ENCODE measurements at places on chromosomes 11 and 22.

DNA sequence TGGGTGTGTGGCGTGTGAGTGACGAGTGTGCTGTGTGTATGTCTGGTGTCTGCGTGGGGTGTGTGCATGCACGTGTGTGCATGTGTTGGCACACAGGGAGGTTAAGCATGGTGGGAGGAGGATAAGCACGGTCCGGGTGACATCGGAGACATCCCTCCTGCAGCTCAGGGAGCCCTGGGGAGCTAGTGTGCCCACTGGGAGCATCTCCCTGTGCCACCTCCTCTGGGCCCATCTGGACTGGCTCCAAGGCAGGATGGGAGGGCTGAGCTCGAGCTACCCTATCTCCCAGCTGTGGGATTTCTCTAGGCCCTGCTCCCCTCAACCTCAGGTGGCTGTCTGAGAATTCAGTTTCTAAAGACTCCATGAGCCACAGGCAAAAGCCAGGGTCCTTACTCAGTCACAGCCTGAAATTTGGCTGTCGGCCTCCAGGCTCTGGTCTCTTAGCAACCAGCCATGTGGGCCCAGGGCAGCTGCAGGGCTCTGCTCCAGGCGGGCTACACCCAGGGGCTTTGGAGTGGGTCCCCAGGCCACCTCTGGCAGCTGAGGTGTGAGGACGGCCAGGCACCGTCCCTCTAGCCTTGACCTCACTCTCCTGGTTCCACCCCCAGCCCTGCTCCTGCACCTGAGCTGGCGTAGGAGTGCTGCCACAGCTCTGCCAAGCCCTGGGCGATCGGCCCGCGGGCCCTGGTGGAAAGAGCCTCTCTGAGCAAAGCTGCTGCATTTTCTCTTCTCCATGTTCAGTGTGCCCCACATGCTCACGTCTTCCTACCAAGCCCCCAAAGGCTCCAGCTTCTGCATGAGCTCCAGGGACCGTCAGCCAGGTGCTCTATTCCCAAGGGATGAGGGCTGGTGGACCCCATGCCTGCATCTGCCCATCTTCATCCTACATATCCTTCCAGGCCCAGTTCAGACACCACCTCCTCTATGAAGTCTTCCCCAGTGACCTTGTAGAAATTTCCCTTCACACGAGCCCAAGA, 39.7 kb downstream of the RTL6 start:
- DNase-seq: no peak

DNA sequence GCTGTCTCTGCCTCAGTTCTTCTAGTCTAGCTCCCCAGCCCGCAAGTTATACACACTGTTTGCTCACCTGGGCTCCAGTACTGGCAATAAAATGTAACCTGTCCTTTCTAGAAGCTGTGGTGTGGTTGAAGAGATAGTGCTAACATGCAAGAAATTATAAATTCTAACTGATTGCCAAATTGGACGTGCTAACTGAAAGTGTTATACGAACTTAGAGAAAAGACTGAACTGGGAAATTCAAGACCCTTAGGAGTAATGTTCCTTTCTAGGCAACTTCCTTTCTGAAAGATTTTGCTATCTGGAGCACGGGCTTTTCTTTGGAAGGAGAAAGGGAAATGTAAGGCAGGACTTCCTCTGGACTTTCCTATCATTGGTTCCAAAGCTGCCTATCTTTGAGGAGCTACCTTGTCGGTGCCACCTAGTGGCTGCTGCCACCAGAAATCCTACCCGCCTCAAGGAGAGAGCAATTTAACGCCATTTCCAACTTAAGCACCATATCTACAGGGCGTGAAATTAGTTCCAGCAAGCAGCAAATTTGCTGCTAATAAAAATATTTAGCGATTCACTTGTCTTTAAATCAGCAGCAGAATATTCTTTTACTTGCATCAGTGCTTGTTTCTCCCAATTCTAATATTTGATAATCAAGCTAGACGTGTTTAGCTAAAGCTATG, 12.7 kb upstream of the TMEM218 start:
- DNase-seq: peak; percentile 2

DNA sequence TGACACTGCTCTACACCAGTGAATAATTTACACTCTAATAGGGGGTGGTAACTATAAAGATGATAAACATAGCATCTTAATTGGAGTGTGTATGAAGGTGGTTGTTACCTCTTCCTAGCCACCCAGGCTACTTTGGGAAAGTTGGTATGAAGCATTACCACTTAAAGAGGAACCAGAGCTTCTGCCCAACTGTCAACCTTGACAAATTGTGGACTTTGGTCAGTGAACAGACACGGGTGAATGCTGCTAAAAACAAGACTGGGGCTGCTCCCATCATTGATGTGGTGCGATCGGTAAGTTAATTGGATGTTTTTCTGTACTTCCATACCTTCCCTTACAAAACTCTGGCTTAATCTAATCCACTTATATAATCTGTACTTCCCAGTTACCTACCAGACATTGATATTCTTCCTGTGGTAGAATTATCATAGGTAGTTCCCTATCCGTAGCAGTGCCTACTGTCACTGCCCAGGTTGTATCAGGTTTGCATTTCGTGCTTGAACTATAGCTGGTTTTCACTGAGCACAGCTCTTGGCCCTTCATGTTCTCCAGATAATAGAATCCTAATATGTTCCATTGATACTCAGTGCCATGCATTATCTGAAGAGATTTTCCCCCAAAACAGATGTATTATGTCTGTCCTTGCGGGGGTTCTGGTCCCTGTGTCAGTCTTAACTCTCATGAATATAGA, 2.2 kb downstream of the RPL27A start:
- no peak for DNase-seq

DNA sequence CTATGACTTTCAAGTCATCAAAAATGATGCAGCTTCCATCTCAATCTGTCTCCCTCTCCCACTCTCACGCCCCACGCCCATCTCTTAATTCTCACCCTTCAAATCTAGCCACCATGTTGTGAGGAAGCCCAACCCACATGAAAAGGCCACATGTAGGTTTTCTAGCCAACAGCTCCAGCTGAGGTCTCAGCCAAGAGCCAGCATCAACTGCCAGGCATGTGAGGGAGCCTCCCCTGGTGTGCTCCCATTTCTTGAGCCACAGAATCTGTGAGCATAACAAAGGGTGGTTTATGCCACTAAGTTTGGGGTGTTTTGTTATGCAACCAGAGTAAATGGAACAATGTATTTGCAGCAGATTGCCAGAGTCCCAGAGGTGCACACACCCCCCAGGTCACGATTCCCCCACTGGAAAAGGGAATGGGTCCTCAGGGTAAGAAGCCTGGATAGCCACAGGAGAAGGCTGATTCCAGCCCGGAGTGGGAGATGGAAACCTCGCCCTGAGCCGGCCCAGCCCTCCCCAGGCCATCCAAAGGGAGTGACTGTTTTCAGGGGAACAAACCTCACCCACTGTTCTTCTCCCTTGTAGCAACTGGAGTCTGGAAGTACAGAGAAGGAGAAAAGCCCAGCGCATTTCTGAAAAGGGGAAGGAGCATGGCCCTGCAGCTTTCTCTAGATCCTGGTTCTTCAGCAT, 20.0 kb upstream of the LINC01488 start:
- no peak for DNase-seq

DNA sequence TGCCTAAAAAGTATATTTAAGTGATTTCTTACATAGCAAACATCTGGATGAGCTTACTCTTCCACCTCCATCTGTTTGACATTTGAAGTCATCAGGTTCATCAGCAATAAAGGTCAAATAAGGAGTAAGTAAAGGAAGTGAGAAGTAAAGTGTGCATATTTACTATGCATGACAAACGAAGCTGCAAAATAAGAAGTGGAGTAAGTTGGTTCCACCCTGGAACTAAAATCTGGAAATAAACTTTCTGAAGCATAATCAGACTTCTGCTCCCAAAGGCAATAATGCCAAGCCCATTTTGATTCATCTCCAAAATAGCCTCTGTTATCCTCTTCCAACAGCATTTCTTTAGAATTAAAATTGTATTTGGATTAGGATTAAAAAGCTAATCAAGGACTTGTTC, 8.4 kb upstream of the FIBIN start:
- DNase-seq: no peak

- peak; percentile 73 for DNase-seq
These were observed 171.5 kb downstream of the SBF2 start for GRCh38 chr11:10122326-10123197.

DNA sequence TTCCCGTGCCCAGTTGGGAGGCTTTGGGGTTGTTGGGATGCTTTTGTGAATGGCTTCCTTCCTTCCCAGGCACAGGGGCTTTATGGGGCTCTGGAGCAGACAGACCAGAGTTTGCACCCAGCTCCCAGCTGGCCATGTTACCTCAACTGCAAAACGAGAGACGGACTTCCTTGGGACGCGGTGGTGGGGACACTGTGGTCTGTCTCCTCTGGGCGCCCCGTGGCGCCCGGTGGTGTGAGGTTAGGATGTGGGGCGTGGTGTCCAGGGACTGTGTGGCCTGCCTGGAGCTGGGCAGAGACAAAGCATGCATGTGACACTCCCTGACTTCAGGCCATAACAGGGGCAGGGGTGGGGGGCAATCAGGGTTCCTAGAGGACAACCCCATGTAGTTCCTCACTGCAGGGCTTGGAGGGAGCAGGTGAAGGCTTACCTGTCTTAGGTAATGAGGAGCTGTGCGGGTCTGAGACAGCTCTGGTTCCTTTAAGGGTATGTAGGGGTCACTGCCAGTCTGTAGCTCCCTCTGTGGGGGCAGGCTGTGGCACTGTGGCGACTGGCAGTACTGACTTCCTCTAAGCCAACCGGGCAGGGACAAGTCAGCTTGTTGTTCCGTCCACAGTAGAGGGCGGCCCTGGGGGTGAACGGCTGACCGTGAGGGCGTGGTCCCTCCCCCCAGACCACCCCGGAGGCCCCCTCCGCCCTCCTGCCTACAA, 14.4 kb downstream of the KCNQ1 start:
- DNase-seq: no peak

- DNase-seq: no peak
These were observed 25.7 kb downstream of the OSBP2 start for GRCh38 chr22:30720263-30720837.

GRCh38 chr22:50316114-50317065, 8.9 kb upstream of the PLXNB2 start:
- no peak for DNase-seq

DNA sequence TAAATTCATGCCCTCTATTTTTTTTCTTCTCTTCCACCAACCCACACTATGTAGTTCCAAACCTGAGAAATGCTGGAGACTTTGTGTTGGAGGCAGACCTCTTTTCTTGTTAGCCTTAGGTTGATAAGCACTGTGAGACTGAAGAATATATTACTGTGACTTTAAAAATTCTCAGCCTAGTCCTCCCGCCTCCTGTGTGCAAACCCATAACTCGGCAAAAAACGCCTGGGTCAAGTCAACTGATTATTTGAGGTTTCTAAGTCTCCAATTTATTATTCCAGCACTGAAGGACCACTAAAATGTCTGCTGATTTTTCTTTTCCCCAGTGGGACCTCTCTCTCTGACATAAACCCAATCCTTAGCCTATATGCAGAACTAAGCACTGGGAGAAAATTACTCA, 1946.0 kb upstream of the RAG2 start:
- no peak for DNase-seq

GRCh38 chr22:20793748-20794649, 20.1 kb downstream of the SERPIND1 start:
- no peak for DNase-seq

DNA sequence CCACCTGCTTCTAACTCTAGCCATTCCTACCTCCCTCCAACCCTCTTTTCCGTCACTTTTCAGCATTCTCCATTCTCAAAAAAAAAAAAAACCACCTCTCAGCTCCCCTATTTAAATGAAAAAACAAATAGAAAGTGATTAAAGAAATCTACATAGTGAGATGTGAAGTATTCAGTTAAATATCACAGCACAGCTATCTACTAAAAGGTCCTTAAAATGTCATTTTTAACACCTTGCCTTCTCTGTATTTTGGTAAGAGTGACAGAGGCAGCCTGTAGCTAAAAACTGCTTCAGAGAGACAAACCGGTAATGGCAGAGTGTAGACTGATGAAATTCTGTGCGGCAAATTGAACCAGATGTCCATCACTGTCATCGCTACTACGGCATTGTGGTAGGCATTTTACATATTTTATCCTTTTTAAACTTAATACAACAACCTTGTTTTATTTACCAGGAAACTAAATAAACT, 346 bp upstream of the ALG9 start:
- no peak for DNase-seq

- DNase-seq: no peak
These were observed 28.1 kb upstream of the P2RY2 start for GRCh38 chr11:73189723-73190556.

GRCh38 chr22:45039133-45039532, 29.3 kb upstream of the PHF21B start:
- no peak for DNase-seq

DNA sequence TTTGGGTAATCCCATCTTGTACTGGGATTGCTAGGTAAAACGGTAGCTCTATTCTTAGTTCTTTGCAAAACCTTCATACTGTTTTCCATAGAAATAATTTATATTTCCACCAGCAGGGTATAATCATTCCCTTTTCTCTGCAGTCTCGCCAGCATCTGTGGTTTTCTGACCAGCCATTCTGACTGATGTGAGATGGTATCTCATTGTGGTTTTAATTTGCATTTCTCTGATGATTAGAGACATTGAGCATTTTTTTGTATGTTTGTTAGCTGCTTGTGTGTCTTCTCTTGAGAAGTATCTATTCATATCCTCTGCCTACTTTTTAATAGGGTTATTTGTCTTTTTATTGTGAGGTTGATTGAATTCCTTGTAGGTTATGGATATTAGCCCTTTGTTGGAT, 220.9 kb downstream of the PGR start:
- no peak for DNase-seq

- no peak for DNase-seq
These were observed 110.1 kb upstream of the TTC12 start for GRCh38 chr11:113204280-113204679.

DNA sequence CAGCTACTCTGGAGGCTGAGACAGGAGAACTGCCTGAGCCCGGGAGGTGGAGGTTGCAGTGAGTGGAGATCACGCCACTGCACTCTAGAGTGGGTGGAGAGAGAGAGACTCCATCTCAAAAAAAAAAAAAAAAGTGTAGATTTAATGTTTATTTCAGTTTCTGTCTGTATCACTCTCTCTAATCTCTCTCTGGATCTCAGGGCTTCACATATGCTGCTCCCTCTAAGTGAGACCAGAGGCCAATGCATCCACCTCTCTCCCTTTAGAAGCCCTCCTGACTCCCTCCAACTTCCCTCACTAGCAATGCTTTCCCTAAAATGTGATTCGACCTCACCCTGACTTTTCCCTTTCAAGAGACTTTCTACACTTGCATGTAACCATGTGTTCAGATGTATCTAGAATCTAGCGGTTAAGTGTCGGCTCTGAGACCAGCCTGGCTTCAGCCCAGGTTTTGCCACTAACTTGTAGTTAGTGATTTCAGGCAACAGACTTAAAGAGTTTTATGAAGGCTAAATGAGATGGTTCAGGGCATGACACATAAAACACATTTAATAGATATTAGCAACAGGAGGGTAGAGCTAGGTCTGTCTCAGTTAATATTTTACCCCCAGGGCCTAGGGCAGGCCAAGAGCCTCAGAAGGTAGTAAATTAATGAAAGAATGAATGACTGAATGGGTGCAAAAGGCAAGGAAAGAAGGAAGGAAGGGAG, 364.3 kb downstream of the LARGE1 start:
- DNase-seq: no peak

All from retinal pigment epithelial cell (primary cell).